Activated CD4-positive, alpha-beta T cell treated with anti-CD3 and anti-CD28 coated beads, Interleukin-2, amount 10 ng/mL, durations not matched to agents 24 days and 14 days (primary cell): ENCODE measurements at places on chromosomes 3 and 15. TPM values are rescaled to one million over a fixed set of nuclear protein-coding genes. Genes with fewer than 3 reads are reported as not detected.
A peak's percentile ranks its signal among the peaks of the same experiment; 100 is the strongest.

GRCh38 chr15:26970712-26971210 lies at the start of gene GABRG3:
GABRG3 (plus strand) TSS chr15:26971181.
- no peaks in the 10 kb centered on the region for H3K36me3 ChIP-seq
- H3K27me3 ChIP-seq = peaks cover 7% of the 10 kb centered on the region
- no peak within 1 kb of the TSS for H3K27ac ChIP-seq
- no peak for DNase-seq
- no peak within 1 kb of the TSS for H3K4me3 ChIP-seq

GRCh38 chr15:68383161-68384074 lies 48.5 kb downstream of the ITGA11 start:
- no peak overlapping the region for H3K4me3 ChIP-seq
- peaks cover 25% of the 10 kb centered on the region for H3K4me1 ChIP-seq
- DNase-seq = peak; percentile 88

DNA sequence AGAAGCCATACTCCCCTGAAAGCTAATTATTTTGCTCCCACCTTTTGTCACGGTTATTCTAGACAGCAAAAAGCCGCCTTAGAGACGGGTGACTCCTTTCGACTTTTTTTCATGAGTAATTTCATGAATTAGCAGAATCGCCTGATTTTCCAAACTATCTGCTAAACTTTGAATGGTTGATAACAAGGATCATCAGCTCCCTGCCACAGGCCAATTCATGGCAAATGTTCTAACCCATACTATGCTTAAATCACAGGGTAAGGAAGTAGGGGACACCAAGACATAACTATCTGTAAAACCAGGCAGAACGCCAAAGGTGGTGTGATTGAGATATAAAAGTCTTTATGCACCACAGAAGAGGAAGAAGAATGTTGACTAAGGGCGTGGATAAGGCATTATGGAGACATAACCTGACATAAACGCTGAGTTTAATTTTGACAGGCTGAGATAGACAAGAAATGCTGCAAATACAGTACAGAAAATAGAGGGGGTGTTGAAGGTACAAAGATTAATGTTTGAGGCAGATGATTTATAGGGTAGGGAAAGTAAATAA lies 891 bp upstream of the DMXL2 start:
- peaks cover 12% of the 10 kb centered on the region for H3K4me1 ChIP-seq
- no peak for DNase-seq
- no peak overlapping the region for H3K27ac ChIP-seq
- no peaks in the 10 kb centered on the region for H3K36me3 ChIP-seq
- H3K27me3 ChIP-seq = peaks cover 57% of the 10 kb centered on the region
- H3K4me3 ChIP-seq = peak overlapping the region; percentile 87

ADGRG7 gene
- total RNA-seq = not detected in 2 replicates

GRCh38 chr15:101087172-101087769 lies 164.6 kb downstream of the CHSY1 start:
- H3K4me3 ChIP-seq = no peak overlapping the region
- DNase-seq = no peak
- peaks cover 4% of the 10 kb centered on the region for H3K4me1 ChIP-seq
- H3K27ac ChIP-seq = no peak overlapping the region
- peaks cover 3% of the 10 kb centered on the region for H3K27me3 ChIP-seq

REC114 gene
- not detected in 2 replicates for total RNA-seq

GHSR gene
- not detected in 2 replicates for total RNA-seq

RLBP1 gene
- total RNA-seq = not detected in 2 replicates

GRCh38 chr3:13024765-13025065 lies 48.5 kb downstream of the IQSEC1 start:
- H3K27ac ChIP-seq = no peak overlapping the region
- no peaks in the 10 kb centered on the region for H3K27me3 ChIP-seq
- peaks cover 10% of the 10 kb centered on the region for H3K4me1 ChIP-seq
- H3K4me3 ChIP-seq = no peak overlapping the region
- H3K36me3 ChIP-seq = no peaks in the 10 kb centered on the region

HRG gene
- not detected in 2 replicates for total RNA-seq

CDAN1 gene
- 22.9 and 29.7 TPM in 2 replicates for total RNA-seq

- H3K27me3 ChIP-seq = no peaks in the 10 kb centered on the region
- H3K27ac ChIP-seq = no peak overlapping the region
- no peak for DNase-seq
- H3K36me3 ChIP-seq = no peaks in the 10 kb centered on the region
- no peak overlapping the region for H3K4me3 ChIP-seq
These were observed 832.0 kb downstream of the OTOL1 start for GRCh38 chr3:162328649-162329048.

DNA sequence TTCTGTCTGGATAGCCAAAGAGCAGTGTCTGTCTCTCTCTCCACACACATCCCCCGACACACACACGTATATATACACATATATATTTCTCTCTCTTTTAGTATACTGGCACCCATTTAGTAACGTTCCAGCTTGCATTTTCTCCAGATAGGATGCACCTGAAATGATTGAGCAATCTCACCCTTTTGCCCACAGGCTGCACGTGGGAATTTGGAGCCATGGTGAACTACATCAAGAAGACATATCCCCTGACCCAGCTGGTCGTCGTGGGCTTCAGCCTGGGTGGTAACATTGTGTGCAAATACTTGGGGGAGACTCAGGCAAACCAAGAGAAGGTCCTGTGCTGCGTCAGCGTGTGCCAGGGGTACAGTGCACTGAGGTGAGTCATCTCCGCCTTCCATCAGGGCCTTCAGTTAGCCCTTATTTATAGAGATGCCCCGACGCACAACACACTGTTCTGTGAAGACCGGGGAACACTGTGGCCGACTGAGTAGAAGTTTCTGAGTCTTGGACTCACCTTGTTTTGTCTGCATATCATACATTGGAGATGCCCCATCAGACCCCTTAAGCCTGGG lies 45.7 kb downstream of the RLBP1 start:
- H3K36me3 ChIP-seq = peaks cover 29% of the 10 kb centered on the region
- no peak overlapping the region for H3K27ac ChIP-seq
- peaks cover 26% of the 10 kb centered on the region for H3K4me1 ChIP-seq
- no peaks in the 10 kb centered on the region for H3K27me3 ChIP-seq
- DNase-seq = no peak

- peaks cover 3% of the 10 kb centered on the region for H3K27me3 ChIP-seq
- no peaks in the 10 kb centered on the region for H3K4me1 ChIP-seq
- no peak overlapping the region for H3K27ac ChIP-seq
- no peak overlapping the region for H3K4me3 ChIP-seq
- H3K36me3 ChIP-seq = no peaks in the 10 kb centered on the region
These were observed 190.7 kb upstream of the CD96 start for GRCh38 chr3:111351334-111351733.

GRCh38 chr3:40502034-40502433 lies 3.8 kb upstream of the ZNF620 start:
- peaks cover 15% of the 10 kb centered on the region for H3K4me1 ChIP-seq
- H3K27ac ChIP-seq = no peak overlapping the region
- no peak overlapping the region for H3K4me3 ChIP-seq
- DNase-seq = no peak
- H3K27me3 ChIP-seq = peaks cover 3% of the 10 kb centered on the region

DNA sequence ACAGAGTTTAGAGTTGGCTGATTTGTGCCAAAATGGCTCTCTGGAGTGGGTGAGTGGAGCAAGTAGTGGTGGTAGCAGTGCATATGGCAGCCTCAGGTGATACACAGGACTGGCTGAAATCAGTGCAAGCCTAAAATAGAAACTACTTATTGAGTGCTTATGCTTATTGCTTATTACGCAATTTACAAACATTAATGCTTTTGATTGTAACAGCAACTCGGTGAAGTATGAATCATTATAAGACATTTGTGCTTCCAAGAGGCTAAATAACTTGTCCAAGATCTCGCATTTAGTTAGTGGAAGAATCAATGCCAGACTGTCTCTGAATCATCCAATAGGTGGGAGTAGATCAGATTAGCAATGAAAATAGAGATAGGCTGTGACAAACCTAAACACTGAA lies 353.8 kb downstream of the NAALADL2 start:
- H3K4me3 ChIP-seq = no peak overlapping the region
- no peak overlapping the region for H3K27ac ChIP-seq
- DNase-seq = no peak
- H3K4me1 ChIP-seq = no peaks in the 10 kb centered on the region
